ENCODE measurements at places on chromosomes 11 and 22.

DNA sequence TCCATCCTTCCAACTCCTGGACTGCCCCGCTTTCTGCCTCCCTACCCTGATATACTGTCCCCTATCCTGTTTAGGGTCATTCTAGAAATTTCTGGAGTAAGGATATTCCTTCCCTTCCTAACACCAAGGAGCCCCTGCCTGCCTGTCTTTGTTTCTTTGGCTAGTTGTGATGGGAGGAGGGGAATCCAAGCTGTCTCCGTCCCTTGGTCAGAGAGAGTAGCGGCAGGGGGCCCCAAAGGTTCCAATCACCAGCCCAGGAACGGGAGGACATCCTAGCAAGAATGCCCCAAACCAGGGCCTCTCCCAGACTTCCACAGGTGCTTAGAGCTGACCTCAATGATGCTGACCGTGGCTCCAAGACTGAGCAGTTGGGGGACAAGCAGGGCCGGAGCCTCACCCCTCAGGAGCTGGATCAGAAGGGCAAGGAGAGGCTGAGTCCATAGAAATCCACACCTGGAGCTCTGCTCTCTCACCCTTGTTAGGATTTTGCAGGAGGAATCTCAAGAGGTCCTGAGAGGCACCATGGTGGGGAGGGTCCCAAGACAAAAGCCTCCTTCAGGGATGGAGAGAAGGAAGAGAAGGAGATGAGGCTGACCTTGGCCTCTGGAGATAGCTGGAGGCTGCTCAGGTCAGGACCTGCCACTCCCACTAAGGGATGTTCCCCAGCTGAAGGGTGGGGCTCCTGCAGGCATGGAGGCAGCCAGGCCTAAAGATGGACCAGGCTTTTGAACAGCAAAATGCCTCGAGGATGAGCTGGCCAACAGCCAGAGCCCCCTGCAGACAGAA lies 13.6 kb downstream of the SLC22A12 start:
- DNase-seq: no peak

GRCh38 chr22:30245985-30246813 lies at the start of gene LIF:
Gene LIF (minus strand): TSS chr22:30246759. CDS start chr22:30246695, 64 bp downstream.
- peak; percentile 57 for DNase-seq

DNA sequence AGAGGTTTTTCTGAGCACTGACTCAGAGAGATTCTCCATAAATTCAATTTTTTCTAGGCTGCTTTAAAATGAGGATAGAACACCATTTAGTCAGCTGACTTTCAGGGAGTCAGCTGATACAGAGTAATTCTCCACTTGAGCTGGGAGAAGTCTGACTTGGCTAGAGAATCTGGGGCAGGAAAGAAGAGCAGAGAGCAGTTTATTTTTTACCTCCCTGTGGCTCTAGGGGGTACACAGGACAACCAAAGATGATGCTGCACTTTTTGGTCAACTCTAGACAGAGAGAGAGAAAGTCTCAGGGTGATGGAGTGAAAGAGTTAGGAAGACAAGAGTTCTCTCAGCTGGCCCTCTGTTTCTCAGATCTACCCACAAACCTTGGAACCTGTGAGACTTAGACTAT lies 67.3 kb upstream of the EED start:
- peak; percentile 66 for DNase-seq

GRCh38 chr22:44604455-44604854 lies 97.5 kb upstream of the PRR5 start:
- DNase-seq: no peak
